T-cell (primary cell): ENCODE measurements at places on chromosomes 4 and X.

GRCh38 chr4:187232196-187232595 is 508.5 kb upstream of the FAT1 start:
- no peak for DNase-seq

DNA sequence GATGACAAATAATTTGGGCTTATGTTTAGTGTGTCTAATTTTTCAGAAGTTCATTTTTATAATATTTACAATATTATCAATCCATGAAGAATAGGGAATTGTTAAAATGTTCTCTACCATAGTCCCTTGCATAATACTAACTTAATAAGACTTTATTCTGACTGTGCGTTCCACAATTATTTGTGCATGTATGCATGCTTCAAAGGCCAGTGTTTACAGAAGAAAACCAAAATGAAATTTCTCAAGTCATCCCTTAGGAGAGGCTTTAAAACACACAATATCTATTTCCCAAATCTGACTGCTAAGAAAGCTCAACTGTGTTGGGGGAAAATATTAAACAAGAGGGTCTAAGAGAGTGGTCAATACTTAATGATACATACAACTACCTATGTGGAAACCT is 226.3 kb upstream of the ANKRD50 start:
- DNase-seq = no peak

DNA sequence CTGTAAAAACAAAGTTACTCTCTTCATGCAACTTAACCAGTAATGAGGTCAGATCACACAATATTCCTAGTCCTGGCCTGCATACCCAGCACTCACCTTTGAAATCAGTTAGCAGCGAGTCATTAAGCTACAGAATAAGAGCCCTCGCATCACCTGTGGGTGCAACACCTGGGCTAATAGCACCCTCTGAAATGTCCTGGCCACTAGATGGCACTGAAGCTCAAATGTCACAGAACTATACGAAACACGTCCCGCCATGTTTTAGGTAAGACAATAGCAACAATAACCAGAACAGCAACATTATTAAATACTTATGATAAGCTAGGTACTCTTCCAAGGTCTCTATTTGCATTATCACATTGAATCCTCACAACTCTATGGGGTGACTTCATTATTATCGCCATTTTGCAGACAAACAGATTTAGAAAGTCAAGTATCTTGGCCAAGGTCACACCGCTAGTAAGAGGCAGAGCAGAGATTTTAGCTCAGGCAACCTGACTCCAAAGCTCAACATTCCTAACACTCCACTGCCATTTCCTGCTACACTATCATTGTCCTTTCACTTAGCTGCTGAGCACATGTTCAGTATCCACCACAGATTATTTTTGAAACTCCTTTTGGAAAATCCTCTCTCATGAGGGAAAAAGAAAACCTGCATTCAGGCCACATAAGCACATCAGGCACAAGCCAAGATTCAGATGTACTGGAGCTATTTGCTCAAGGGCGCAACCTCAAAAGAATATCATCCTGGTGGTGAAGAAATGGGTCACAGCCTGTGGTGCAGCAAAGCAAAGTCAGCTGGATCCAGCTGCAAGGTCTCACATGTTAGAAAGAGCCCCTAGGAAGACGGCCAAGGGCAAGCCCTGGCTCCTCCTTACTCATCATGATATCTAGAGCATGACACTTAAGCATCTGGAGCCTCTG is 59.5 kb upstream of the KDR start:
- DNase-seq = peak; percentile 11

DNA sequence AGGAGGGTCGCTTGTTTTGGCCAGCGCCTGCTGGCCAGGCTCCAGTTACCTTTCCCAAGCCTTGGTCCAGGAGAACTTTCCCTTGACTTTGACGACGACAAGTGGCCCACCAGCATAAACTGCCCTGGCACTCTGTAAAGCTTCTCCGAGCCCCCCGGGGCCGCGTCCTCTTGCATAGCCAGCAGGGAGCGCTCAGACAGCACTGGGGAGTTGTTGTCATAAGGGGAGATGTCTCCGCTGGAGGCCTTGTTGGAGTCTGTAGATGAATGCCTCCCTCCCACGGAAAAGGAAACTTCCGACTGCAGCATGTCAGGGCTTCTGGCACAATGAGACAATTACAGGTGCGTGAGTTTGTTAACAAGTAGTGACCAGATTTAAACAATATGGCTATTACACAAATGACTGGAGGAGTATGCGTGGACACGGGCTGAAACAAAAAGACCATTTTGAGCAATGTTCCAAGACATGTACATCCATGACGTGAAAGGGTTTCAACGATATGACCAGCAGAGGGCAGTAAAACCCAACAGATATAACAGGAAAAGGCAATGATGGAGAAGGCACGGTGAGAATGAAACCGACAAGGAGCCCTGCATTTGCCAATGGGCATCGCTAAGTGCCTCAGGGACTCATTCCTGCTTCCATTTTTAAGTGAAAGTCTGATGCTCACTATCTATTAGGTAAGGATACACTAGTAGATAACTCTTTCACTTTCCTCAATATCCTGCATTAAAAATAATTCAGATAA is 33.0 kb downstream of the HCCS start:
- DNase-seq = peak; percentile 38

DNA sequence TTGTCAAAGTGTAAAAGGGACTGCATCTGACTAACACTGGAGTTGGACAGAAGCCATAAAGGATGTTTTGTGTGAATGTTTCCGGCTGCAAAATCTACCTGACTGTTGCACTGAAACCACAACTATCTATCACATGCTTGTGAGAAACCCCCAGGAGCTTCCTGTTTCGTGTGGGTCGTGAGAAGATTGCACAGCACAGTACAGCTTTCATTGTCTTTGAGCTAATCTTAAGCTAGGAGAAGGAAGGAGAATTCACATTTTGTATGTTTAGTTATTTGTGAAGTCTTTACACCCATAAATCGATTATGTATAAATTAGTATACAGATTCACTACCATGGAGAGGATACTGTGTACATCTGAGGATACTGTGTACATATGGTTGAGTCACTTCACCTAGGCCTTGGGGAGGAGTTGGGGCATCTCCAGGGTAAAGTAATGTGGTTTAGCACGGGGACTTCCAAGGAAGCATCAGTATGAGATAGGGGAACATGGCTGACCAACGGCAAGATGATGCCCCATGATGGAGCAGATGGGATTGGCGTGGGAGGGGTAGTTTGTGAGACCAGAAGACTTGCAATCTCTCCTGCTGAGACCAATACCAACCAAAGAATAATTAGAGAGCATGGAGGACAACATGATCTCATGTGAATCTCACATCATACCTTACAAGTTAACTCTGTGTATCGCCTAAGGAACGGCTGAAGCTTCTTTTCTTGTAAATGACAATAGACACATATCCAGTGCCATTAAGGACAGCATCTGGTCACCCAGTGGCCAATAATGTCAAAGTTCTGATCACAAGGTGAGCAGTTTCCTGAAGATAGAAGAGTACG is 43.1 kb upstream of the FAM9C start:
- peak; percentile 71 for DNase-seq

DNA sequence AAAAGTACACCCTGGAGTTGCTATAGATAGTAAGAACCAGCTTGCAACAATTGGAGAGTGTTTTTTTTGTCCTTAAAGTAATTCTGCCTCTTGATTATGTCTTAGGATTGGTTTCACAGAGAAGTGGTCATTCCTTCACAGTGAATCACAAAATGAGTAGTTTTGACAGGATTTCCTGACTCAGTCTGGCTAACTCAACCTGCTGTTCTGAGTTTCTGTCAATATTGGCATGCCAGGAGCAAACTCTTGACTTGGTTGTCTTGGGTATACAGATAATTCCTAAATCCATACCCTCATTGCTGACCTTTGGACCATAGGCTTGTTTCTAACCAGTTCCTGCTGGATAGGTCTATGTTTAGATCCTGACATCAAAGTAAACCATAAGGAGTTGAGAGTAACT is 9.4 kb downstream of the FHIP1A start:
- DNase-seq = no peak

DNA sequence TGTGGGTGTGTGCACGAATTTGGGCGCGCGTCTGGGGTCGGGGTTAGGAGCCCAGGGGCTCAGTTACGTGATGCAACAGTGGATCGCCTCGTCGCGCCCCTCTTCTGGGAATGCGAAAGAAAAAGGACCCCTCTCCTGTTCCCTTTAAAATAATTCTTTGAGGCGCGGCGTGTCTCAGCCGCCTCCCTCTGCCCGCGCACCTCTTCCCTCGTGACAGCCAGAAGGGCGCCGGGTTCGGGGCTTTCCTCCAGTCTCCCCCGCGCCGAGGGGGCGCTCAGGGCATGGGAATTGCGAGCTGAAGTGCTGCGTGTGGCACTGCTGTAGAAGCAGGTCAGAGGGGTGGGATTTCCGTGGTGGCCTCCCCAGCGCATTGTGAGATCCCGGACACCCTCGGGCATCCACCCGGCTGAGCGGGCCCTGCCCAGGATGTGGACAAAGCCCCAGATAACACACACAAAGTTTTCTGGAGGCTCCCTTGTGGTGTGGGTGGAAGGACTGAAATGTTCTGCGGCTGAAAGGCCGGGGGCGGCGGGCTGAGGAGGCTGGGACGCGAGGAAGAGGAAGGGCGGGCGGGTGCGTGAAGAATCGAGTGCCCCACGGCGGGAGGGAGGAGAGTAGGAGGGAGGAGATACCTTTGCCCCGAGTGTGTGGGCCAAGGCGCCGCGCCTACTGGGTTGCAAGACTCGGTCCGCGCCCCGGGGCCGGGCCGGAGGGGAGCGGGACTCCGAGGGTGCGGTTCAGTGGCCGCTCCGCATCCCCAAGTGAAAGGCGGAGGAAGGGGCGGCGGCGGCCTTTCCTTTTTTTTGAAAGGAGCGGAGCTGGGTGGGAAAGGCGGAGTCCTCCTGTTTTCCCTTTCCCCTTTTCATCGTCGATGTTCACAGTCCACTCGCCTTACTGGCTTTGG is 752 bp downstream of the SEPTIN11 start:
- DNase-seq = peak; percentile 23

GRCh38 chrX:100990139-100990538 is 20.6 kb downstream of the ARL13A start:
- no peak for DNase-seq

DNA sequence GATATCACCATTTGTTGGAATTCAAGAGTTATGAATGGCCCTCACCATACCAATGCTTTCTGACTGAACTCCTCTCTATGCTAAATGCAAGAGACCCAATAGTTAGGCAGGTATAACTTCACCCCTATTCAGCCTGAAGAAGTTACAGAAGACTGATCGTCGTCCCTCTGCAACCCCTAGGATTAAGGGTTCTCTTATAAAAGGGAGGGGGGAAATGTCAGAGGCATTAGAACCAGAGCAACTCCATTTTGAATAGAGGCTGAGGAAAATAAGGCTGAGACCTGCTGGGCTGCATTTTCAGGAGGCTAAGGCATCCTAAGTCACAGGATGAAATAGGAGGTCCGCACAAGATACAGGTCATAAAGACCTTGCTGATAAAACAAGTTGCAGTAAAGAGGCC is 494.3 kb downstream of the SPRY1 start:
- DNase-seq = no peak

DNA sequence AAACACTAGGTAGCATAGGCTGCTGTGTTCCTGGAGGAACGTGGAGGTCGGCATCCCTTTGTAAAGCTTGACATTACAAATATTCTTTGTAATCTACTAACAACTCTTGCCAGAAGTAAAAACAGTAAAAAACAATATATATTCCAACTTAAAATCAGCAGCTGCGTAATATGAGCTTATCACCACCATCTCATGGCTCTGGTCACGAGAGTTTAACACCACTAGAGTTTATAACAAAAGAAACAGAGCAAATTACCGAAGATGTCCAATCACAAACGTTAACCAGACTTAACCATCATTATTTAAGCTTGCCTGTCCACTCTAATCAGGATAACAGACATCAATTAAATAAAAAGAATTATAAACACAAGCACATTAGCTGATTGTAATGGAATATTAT is 236.7 kb downstream of the PCDH7 start:
- DNase-seq = no peak

- no peak for DNase-seq
Measured at GRCh38 chr4:151573945-151574344, 165.0 kb downstream of the FHIP1A start.

DNA sequence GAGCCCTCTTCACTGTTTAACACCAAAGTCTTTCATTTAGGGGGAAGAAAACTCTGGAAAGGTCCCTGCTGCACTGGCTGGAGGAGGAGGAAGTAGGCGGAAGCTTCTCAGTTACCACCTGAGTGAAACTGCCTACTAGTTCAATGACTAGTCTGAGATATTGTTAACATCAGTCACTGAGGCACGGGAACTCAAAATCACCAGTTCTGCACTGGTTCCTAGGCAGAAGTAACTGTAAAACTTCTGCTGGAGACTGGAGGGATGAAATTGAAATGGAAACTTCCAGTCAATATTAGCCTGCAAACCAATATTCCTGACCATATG is 178.3 kb downstream of the SNCA start:
- DNase-seq = no peak
